ENCODE measurements at places on chromosomes 6 and 20.

DNA sequence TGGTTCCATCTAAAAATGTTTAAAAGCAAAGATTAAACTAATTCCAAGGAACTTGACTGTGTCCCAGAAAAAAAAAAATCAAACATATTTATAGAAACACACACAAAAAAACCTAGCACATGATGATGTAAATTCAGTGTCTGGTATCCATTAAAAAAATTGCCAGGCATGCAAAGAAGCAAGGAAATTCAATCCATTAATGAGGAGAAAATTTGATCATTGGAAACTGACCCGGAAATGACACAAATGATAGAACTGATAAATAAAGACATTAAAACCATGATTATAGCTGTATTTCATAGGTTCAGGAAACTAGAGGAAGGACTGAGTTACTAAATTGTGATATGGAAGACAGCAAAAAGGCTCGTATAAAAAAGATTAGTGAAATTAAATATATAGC, 34.7 kb downstream of the PDYN start:
- no peak for DNase-seq

GRCh38 chr6:64482631-64483030, 847.0 kb downstream of the PHF3 start:
- no peak for DNase-seq

DNA sequence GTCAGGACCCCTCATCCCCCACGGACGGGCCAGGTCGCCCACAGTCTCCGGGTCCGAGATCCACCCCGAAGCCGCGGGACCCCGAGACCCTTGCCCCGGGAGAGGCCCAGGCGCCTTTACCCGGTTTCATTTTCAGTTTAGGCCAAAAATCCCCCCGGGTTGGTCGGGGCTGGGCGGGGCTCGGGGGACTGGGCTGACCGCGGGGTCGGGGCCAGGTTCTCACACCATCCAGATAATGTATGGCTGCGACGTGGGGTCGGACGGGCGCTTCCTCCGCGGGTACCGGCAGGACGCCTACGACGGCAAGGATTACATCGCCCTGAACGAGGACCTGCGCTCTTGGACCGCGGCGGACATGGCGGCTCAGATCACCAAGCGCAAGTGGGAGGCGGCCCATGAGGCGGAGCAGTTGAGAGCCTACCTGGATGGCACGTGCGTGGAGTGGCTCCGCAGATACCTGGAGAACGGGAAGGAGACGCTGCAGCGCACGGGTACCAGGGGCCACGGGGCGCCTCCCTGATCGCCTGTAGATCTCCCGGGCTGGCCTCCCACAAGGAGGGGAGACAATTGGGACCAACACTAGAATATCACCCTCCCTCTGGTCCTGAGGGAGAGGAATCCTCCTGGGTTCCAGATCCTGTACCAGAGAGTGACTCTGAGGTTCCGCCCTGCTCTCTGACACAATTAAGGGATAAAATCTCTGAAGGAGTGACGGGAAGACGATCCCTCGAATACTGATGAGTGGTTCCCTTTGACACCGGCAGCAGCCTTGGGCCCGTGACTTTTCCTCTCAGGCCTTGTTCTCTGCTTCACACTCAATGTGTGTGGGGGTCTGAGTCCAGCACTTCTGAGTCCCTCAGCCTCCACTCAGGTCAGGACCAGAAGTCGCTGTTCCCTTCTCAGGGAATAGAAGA, 978 bp downstream of the HLA-A start:
- DNase-seq, result no peak

DNA sequence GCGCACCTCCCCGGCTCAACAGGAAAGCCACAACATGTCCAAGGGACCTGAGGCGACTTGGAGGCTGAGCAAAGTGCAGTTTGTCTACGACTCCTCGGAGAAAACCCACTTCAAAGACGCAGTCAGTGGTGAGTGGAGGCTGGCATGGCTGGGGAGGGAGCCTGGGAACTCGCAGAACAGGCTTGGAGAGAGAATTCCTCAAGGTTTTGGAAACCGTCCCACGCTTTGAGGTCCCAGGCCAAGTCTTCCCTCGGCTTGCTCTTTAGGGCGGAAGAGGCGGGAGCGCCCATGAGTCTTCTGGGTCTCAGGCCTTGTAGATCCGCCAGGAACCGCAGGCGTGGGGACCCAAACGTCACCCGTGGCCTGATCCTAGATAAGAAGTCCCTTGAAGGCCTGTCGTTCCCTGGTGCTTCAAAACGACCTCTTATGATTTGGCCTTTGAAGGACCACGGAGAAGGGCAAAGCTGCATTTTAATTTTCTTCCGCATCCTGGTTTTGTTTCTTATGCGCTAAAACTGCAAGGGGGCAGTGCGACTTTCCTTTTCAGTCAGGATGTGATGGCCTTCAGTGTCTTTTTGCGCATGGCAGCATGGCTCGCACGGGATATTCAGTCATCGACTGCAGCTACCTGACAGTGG, 2.0 kb downstream of the LAMP5 start:
- DNase-seq, result no peak

DNA sequence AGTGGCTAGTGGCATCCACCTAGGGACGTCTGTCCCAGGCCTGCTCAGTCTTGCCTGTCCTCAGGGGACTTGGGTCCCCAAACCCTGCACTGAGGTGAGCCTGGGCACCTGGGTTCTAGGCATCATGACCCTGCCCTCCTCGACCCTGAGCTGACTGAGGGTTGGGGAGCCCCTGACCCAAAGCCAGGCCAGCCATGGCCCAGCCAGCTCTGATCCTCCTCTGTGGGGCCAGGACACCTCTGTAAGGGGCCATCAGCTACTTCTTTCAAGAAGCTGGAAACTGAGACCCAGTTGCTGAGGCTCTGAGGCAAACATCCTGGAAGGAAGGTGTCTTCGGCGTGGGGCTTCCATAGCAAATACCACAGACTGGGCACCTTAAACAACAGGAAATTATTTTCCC, 329.3 kb downstream of the QKI start:
- DNase-seq, result no peak

GRCh38 chr20:25173321-25173720, 22.2 kb upstream of the ENTPD6 start:
- DNase-seq, result no peak

GRCh38 chr6:84227044-84227433, 404 bp downstream of the CEP162 start:
- no peak for DNase-seq

DNA sequence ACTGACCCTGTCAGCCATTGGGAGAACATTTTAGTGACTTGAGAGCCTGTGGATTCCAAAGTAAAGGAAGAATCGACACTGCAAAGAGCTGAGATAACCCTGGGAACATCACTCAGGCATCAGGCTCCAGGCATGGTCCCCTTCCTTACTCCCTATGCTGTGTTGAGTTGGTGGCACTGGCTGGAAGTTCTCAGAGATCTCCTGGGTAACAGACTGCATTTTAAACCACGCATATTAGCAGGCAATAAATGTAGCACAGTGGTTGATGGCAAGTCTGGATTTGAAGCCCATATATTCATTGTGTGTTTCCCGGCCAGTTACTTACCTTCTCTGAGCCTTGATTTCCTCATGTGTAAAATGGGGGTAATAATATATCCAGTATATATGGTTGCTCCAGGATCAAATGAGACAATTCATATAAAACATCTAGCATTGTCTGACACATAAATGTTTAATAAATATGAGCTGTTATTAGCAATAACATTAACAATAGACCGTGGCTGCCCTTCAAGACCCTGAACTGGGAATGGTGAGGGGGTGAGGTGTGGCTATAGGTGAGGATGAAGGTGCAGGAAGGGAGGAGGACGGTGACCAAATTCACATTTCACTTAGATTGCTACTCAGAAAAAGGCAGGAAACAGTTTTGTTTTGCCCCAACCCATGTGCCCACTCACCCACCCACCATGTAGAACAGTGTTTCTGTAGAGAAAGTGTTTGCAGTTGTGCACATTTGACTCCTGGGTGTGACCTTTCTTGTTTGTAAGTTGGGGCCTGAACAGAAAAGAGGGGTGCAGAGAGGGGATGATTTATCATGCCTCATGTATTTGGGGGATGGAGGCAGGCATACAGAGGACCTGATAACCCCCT, 2.1 kb downstream of the PLCG1 start:
- no peak for DNase-seq
